ENCODE measurements at places on chromosomes 7 and 10. TPM values are rescaled to one million over a fixed set of nuclear protein-coding genes. Genes with fewer than 3 reads are reported as not detected.

The CALML5 gene
- not detected for total RNA-seq

The HEPACAM2 gene
- not detected for total RNA-seq

The ELMO1 gene
- total RNA-seq: 128 TPM

The EGR2 gene
- total RNA-seq: 5.6 TPM

The AGBL3 gene
- total RNA-seq: 4.1 TPM

The NME8 gene
- not detected for total RNA-seq

The GIMAP5 gene
- 31.1 TPM for total RNA-seq

The ITIH5 gene
- total RNA-seq: 162 TPM

The FZD1 gene
- 6.4 TPM for total RNA-seq

The TAS2R41 gene
- not detected for total RNA-seq

The OPN1SW gene
- total RNA-seq: not detected

The SLC16A9 gene
- 0.82 TPM for total RNA-seq

The LIPA gene
- total RNA-seq: 1,001 TPM

The RELN gene
- 2.4 TPM for total RNA-seq

The CPN1 gene
- total RNA-seq: not detected

The GBF1 gene
- 24.0 TPM for total RNA-seq

The NAT16 gene
- total RNA-seq: not detected

The TDRD1 gene
- not detected for total RNA-seq

The CFAP46 gene
- not detected for total RNA-seq

The KLF14 gene
- total RNA-seq: 0.33 TPM

The ASIC3 gene
- total RNA-seq: 1.1 TPM

The PNLIP gene
- not detected for total RNA-seq

The CUEDC2 gene
- total RNA-seq: 38.8 TPM

The MRPS17 gene
- 6.8 TPM for total RNA-seq

The GPR26 gene
- total RNA-seq: not detected

The GNGT1 gene
- total RNA-seq: not detected

The PRSS2 gene
- not detected for total RNA-seq

The OPALIN gene
- not detected for total RNA-seq

The KIF20B gene
- 3.7 TPM for total RNA-seq

The KIFBP gene
- 69.9 TPM for total RNA-seq

The ALKBH4 gene
- total RNA-seq: 16.0 TPM

The EPHA1 gene
- 0.94 TPM for total RNA-seq

The KCND2 gene
- total RNA-seq: 8.0 TPM

The MUC3A gene
- under 0.01 TPM for total RNA-seq

The RBP4 gene
- total RNA-seq: 628 TPM

The SPDYE8 gene
- not detected for total RNA-seq

The CNTNAP2 gene
- total RNA-seq: not detected

The PRTFDC1 gene
- 2.8 TPM for total RNA-seq

The MXI1 gene
- 100 TPM for total RNA-seq
